GM12878 (cell line): ENCODE measurements at places on chromosomes 13 and 19.

GRCh38 chr19:56508290-56508778, 679 bp downstream of the ZNF471 start:
- DNase-seq: no peak

- no peak for DNase-seq
Measured at GRCh38 chr19:15354566-15355296, 22.4 kb upstream of the BRD4 start.

- peak; percentile 13 for DNase-seq
Measured at GRCh38 chr13:19713186-19713965, 69.4 kb downstream of the PSPC1 start.

- DNase-seq: peak; percentile 66
Measured at GRCh38 chr13:98517576-98518310, 59.2 kb downstream of the STK24 start.

DNA sequence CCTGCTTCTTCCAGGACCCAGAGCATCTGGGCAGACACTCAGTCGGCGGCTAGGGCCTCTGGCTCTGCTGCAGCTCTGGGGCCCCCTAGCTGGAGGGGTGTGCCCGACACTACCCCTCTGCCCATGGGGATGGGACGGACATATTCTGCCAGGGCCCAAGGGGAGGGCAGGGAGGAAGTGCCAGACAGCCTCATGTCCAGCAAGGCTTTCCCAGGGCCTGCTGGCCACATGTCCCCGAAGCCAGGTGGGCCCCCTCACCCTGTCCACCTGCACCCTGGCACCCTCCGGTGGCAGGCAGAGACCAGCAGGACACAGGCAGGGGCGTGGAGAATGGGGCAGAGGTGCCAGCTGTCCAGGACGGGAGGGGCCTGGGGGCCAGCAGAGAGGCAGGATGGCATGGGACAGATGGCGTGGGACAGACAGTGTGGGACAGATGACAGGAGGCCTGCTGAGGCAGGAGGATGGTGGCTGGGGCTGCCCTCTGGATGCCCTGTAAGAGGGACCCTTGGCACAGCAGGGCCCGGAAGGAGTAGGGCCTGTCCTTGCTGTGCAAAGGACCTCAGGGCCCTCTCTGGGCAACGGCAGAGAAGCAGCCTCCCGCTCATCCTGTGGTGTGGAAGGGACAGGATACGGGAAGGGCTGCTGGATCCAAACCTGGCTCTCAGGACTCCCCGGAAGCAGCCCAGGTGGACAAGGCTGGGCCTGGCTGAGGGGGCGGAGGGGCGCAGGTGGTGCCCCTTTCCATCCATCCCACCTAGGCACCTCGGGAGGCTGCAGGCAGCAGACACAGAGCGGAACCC, 29.1 kb downstream of the CEBPG start:
- DNase-seq: no peak

- no peak for DNase-seq
Measured at GRCh38 chr19:52527956-52528351, 486 bp downstream of the ZNF808 start.

GRCh38 chr13:97261254-97262005, 39.3 kb downstream of the MBNL2 start:
- DNase-seq: no peak

DNA sequence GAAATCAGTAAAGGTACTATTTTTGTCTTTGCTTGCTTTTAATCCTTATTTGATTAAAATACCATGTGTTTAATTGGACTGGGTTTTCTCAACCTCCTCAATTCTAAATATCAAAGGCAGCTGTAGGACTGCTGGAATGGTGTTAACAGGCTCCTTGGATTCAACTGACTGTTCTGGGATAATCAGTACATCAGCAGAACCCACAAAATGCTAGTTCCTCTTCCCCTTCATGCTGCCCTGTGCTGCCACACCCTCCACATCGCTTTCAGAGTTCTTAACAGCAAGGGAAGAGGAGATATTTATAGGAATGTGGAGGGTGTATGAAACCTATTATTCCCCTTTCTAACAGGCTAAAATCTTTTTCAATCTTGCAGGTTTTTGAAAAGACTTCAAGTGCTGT, 82.4 kb downstream of the KCTD12 start:
- DNase-seq: no peak

DNA sequence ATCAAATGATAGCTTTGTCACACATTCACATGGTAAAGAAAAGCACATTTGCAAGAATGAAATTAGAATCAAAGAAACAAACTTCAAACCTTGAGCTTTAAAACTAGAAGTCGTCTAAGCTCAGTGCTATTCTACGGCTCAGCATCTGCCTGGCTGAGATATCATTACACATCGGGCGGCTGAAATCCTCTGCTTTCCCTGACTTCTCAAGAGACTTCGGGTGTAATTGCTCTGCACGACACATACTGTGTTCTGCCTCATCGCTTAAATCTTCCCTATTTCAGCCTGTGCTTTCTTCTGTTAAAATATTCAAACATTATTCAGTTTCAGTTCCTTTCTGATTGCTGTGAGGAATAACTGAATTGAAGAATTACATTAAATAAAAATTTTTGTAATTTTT, 265.3 kb downstream of the NALCN start:
- DNase-seq: no peak

DNA sequence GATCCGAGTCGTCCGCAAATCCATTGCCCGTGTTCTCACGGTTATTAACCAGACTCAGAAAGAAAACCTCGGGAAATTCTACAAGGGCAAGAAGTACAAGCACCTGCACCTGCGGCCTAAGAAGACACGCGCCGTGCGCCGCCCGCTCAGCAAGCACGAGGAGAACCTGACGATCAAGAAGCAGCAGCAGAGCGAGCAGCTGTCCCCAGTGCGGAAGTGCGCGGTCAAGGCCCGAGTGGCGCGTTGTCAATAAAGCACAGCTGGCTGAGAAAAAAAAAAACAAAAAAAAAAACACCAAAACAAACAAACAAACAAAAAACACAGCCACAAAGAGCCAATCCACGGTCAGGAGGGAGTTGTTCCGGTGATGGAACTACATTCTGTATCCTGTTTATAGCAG, 4.7 kb upstream of the GNA15 start:
- no peak for DNase-seq

DNA sequence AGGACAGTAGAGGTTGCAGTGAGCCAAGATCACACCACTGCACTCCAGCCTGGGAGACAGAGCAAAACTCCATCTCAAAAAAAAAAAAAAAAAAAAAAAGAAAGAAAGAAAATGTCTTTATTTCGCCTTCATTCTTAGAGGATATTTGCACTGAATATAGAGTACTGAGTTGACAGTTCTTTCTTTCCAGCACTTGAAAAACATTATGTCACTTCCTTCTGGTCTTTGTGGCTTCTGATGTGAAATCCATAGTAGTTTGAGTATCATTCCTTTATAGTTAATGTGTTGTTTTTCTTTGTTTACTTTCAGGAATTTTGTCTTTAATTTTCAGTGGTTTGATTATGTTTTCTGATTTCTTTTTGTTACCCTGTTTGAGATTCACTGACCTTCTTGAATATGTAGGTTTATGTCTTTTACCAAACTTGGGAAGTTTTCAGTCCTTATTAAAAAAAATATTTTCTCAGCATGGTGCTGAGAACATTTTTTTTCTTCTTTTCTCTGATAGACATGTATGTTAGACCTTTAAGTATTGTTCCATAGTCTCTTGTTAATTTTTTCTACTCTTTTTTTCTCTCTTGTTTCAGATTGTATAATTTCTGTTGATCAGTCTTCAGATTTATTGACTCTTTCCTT, 50.1 kb downstream of the PCCA start:
- DNase-seq: no peak

GRCh38 chr19:39282021-39282420, 13.8 kb downstream of the IFNL2 start:
- no peak for DNase-seq

DNA sequence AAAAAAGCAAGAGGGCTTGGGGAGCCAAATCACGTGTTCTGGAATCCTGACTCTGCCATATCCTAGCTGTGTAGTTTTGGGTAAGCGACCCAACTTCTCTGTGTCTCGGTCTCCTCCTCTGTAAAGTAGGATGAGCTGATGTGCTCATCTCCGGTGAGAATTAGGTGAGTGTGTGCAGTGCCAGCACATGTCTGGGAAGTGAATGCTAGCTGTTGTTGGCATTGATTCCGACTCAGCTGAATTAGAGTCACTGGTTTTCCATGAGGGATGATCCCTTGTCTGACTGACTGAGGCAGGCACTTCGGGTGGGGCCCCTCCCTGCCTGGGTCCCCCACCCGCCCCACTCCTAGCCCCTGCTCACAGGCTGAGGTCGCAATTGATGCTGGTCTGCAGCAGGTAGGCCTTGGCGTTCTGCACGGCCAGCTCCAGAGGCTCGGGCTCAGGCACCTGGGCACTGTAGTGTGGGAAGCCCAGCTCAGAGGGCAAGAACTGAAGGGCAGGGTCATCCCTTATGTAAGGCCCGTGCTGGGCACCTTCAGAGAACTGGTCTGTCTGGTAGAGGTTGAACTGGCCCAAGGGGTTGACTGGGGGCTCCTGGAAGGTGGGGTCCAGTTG, 835 bp downstream of the RSPH6A start:
- DNase-seq: no peak

- no peak for DNase-seq
Measured at GRCh38 chr13:74687442-74688182, 553.4 kb upstream of the KLF12 start.

DNA sequence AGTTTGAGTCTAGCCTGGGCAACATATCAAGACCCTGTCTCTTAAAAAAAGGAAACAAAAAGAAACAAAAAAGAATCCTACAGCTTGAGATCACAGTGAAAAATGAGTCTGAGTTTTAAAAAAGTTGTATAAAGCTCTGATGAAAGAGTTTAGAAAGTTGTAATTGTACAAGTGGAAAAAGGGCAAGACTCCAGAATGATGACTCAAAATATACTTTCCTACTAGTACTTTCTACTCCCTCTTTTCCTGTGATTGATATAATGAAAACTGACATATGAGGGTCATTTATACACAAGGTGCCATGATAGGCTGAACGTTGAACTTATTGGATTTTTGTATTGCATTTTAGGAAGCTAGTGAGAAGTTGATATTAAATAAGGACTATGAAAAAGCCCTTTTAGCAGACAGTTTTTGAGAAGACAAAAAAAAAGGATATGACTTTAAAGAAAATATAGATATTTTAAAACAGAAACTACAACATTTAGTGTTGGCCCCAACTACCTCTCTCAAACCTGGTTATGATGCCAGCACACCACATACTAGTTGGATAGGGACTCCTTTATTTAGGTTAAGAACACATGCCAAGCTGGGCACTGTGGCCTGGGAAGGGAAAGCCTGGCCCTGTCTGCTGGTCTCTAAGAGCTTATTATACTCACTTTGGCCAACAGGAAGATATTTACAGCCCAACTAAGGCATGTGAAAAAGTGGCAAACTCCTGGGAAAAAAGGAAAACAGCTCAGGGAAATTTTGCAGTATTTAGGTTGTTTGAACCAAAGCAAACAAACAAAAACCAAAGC, 116.6 kb downstream of the KL start:
- DNase-seq: no peak

DNA sequence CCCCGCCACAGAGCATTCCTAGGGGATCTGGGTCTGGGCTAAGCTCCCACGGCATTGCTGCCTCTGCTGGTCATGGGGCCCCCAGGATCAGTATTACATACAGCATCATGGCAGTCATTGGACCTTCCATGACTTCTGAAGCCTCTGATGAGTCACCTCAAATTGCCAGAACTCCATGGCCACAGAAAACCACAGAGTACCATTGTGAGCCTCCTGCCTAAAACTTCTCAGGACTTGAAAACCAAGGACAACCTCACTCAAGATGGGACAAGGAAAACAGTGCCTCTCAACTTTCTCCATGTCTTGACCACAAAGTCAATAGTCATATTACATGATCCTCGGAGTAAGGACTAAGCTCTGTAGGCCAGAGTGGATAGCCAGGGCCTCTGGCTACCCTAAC, 306.0 kb downstream of the GPC5 start:
- no peak for DNase-seq

DNA sequence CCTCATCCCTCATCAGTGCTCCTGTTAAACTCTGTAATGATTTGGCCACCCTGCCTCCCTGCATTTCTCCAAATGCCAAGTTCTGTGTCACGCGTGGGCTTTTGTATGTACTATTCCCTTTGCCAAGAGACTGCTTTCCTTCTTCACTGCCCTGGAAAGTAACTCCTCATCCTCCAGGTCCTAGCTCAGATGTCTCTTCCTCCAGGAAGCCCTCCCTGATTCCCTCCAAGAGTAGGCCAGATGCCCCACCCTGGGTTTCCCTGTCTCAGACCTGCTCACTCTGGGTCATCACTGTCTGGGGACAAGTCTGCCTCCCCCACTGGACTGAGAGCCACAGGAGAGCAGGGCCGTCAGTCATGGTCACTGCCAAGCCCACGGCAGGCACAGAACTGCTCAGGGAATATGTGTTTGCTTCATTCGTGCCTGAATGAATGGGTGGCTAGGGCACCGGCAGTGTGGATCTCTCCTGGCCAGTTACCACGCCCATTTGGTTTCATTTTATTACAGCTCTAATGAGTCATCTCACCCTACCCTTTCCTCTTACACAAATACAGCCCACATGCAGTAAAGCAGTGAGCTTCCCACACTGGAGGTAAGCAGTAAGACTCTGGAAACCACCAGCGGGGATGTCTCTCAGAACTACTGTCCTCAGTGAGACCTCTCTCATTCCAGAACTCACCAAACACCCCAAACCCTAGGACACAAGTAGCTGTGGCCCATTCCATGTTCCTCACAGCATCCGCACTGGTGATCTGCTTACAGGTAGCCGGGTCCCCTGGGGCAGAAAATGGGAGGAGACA, 12.1 kb upstream of the GPR4 start:
- DNase-seq: peak; percentile 73

DNA sequence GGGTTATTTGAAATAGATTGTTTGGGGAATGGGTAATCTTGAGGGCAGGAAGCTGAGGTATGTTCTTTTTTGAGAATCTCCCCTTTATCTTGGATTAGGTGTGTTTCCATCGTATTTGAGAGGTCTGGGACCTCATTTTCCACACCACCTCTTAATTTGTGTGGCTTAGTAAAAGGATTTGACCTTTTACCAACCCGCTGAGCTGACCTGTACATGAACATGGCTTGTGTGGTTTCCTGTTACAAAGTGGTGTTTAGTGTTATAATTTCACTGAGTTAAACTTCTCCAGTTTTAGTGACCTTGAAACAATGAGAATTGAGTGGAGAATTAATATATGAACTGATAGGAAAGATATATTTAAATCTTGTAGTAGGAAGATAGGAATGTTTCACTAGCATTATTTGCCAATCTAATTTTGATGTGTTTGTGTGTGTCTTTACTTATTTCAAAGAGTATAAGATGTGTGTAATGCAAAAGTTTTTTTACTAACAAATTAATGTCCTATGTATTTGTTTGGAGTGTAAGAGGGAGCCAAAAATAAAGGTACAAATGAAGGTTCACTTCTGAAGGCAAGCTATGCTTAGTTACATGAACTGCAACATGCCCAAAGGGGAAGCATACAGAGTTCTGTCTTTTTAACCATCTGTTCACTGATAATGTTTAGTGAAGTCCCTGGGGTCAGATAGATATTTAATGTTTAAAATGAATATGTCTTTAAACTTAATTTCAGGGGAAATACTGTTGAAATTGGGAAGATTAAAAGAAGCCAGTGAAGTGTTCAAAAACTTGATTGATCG, 17.1 kb downstream of the NAA16 start:
- DNase-seq: no peak

DNA sequence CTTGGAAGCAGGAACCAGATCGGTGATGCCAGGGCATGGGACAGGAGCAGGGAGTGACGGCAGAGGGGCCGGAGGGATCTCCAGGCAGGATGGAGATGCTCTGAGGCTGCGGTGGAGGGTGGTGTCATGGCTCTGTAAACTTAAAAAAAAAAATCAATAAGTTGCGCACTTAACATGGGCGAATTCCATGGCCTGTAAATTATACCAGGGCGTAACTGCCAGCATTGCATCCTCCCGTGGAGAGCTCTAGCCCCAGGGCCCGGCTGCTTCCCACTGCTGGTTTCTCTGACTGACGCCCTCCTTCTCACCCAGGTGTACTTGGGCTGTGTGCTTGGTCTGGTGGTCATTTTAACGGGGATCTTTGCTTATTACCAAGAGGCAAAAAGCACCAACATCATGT, 8.7 kb downstream of the ATP12A start:
- DNase-seq: no peak
